Stimulated activated CD4-positive, alpha-beta T cell treated with anti-CD3 and anti-CD28 coated beads, TNF-alpha, amount 100 ng/mL, for 4 hours (primary cell): ENCODE measurements at places on chromosomes 4 and X.
A peak's percentile ranks its signal among the peaks of the same experiment; 100 is the strongest.

- no peak for DNase-seq
Observed at GRCh38 chr4:53557669-53558064, 33.6 kb downstream of the LNX1 start.

- no peak for DNase-seq
Observed at GRCh38 chr4:54930226-54930625, 195.2 kb downstream of the KDR start.

DNA sequence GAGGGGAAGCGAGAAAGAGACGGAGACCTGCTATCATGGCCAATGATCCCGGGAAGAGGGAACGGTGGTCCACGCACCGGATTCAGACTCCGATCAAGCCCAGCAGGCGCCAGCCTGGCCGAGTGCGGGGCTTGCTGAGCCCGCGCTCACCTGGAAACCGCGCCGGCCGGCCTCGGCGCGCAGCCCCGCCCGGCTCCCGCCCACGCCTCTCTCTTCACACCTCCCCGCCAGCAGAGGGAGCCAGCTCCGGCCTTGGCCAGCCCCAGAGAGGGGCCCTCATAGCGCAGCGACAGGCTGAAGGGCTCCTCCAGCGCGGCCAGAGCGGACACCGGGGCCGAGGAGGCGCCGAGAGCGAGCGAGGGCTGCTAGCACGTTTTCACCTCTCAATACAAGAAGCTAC is 36.8 kb upstream of the SPANXN2 start:
- DNase-seq: no peak

GRCh38 chrX:150848914-150849365 is 49.5 kb downstream of the CD99L2 start:
- no peak for DNase-seq

GRCh38 chr4:116357758-116358157 is 727.6 kb downstream of the TRAM1L1 start:
- no peak for DNase-seq

DNA sequence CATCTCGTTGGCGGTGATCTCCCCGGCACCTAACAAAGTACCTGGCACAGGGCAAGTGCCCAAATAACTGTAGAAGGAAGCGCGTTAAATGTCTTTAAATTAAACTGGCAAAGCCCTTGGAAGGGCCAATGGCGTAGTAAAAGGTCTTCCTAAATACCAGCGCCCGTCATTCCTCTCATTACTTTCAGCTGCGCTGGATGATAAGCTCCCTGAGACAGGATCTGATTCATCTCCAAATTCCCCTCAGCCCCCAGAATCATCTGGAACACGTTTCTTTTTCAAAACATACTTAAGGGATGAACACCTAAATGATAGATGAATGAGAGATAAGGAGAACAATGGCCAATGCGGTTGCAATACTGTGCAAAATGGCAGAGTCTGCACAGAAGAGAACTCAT is 95.1 kb downstream of the AFAP1 start:
- DNase-seq: no peak

DNA sequence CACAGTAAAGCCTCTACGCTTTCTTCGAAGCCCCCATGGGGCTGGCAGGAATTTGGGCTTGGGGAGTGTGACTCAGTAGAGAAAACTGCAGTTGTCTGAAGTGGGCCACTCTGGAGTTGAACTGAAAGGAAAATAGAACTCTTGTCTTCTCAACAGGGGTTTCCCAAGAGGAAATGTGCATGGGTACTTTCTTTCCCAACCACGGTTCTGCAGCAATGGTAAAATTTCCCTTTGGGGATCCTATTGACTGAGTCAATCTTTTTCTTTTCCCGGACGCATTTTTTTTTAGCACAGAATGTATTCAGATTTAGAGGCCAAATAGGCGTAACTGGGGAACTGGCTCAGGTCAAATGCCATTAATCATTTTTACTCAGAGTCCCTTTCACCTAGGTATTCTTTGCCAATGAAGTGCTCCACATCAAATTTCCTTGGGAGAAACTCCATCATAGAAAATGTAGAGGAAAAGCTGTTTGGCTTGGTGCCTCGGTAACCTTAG is 269.3 kb downstream of the STIM2 start:
- no peak for DNase-seq

- DNase-seq: no peak
Observed at GRCh38 chr4:134624365-134624764, 422.8 kb upstream of the PABPC4L start.

DNA sequence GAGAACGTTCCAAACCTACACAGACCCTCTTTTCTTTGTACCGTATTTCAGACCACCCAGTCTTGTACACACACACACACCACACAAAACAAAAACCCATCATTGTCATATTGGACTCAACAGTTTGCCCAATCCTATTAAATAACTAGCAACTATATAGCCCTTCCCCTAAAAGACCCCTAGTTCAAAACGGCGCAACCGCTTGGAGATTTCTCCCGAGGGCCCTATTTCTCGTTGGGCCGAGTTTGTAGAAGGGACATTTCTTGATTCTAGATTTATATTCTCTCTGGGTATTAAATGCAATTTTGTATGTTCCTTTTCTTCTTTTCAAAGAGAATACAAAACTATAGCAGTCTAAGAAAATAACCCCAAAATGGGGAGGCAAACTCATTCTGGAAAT is 547 bp upstream of the PDGFRA start:
- DNase-seq: no peak

- DNase-seq: no peak
Observed at GRCh38 chrX:24443918-24444317, 21.2 kb upstream of the PDK3 start.

DNA sequence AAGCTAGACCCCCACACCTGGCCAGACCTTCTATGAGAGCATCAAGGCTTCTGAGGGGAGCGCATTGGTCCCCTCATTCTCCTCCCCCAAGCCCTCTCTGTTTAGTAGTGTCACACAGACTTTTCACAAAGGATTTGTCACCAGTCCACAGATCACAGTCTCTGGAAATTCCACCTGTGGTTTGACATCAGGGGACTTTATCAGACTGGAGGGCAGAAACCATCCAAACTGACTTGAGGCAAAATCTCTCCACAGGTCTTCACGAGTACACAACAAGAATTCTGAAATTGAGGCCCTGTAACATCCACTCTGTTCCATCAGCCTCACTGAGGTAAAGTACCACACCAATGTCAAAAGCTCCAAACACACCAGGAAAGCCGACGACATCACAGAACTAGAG is 112.5 kb downstream of the SH3KBP1 start:
- no peak for DNase-seq

GRCh38 chrX:115949900-115950822 is 220.4 kb upstream of the AGTR2 start:
- DNase-seq: no peak

DNA sequence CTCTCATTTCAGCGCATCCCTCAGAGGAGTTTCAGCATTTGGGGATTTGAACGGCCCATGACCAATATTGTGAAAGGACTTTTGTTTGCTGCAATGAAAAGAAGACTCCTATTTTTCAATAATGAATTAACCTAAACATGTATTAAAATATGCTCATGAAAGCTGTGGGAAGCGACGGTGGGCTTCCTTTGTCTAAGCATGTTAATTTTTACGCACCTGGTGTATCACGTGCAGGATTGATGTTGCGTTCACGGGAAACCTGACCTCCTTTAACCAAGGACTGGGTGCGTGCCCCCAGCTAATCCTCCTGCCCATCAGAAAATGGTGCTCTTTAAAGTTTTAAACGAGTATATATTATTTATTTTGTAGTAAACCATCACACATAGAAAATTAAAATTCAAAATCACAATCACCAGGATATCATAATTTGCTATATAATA is 590 bp upstream of the CCDC110 start:
- DNase-seq: no peak

- no peak for DNase-seq
Observed at GRCh38 chrX:11244636-11245035, 48.6 kb upstream of the AMELX start.

- DNase-seq: no peak
Observed at GRCh38 chr4:186148336-186148975, 42.9 kb upstream of the CYP4V2 start.

GRCh38 chrX:148185631-148186030 is 204.5 kb downstream of the FMR1NB start:
- no peak for DNase-seq

GRCh38 chr4:123507376-123507775 is 110.8 kb downstream of the SPRY1 start:
- no peak for DNase-seq

- DNase-seq: no peak
Observed at GRCh38 chrX:50877310-50877709, 33.2 kb upstream of the BMP15 start.

DNA sequence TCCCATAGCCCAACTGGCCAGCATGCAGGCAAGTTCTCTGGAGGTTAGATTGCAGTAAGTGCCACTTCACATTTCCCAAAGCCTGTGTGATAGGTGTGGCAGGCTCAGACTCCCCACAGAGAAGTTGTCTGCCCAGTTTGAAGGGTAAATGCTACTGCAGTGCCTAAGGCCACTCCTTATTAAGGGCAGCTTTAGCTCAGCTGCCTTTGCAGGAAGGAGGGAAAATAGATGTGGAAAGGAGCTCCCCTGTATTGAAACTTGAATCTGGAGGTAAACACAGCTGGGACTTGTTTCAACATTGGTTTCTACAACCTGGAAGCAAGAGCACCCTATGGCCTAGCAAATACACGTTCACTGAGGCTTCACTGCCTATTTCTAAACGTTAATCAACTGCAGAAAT is 22.4 kb downstream of the NEXMIF start:
- DNase-seq: no peak

GRCh38 chr4:154740462-154740861 is 3.3 kb upstream of the LRAT start:
- DNase-seq: no peak

GRCh38 chrX:48025561-48025960 is 18.8 kb downstream of the SPACA5 start:
- DNase-seq: no peak

- no peak for DNase-seq
Observed at GRCh38 chrX:68365341-68365740, 68.0 kb downstream of the OPHN1 start.

GRCh38 chrX:100413229-100413628 is 3.2 kb upstream of the PCDH19 start:
- no peak for DNase-seq

DNA sequence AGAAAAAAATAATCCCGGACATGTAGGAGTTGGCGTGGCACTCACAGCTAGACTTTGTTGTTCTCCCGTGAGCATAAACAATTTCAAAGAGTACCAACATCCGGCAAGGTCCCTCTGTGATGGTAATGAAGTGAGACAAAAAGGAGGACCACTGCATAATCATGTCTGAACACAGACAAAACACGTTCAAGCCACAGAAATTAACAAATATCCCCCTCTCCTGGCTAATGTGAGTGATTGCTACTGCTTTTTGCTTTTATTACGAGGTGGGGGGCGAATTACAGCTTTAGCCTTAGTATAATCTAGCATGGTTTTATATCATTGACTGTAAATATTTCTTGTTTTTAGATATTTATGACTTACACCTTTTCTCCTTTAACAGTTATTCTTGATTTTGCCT is 118.5 kb downstream of the PLS3 start:
- DNase-seq: no peak

GRCh38 chr4:17448689-17449088 is 63.2 kb downstream of the QDPR start:
- no peak for DNase-seq

GRCh38 chr4:123462007-123462406 is 65.4 kb downstream of the SPRY1 start:
- no peak for DNase-seq

DNA sequence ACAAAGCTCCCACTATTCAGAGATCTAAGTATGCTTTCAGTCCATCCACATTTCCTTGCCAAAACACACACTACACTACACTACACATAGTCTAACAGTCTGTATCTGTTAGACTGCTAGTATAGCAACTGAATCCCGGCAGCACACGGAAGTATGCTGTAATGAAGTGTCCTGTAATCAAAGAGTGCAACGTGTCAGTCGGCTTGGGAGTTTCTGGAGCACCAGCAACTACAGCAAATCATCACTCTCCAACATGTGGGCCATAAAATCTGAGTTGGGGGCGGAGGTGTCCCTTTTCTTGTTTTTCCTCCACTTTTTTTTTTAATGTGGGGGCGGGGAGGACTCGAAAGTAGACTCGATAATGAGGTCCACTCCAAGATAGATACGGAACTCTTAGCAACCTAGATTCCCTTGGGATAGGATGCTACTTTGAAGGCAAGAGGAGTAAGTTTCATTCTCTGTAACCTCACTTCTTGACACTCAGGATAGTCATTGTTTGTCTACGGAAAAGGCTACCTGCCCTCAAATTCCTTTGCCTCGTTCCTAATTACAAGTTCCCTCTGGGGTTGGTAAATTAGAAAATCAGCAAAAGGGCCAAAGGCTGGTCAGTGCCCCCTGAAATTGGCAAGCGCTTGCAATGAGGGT is 722 bp downstream of the SLC10A7 start:
- DNase-seq: no peak

DNA sequence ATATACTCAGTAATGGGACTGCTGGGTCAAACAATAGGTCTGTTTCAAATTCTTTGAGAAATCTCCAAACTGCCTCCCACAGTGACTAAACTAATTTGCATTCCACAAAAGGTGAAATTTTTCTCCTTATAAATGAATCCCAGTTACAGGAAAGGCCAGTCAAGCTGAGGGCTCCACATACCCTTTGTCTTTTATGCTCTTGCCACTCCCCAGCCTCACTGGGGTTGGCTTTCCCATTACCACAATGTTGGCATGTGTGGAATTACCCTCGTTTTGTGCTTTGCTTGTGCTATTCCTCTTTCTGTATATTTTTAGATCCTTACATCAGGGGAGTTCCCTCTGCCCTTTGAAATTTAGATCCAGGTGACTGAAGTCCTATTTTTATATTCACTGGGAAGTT is 220.2 kb upstream of the LCORL start:
- no peak for DNase-seq

GRCh38 chr4:170599894-170600293 is 510.1 kb upstream of the AADAT start:
- no peak for DNase-seq

GRCh38 chr4:52939739-52940138 is 77.6 kb downstream of the RASL11B start:
- DNase-seq: no peak

- peak; percentile 51 for DNase-seq
Observed at GRCh38 chrX:56764153-56764974, 35.3 kb downstream of the NBDY start.

- DNase-seq: no peak
Observed at GRCh38 chrX:50671661-50672060, 142.3 kb downstream of the SHROOM4 start.

GRCh38 chr4:185817403-185817818 is 5.4 kb upstream of the SORBS2 start:
- DNase-seq: no peak

GRCh38 chr4:102169345-102169744 is 175.9 kb downstream of the SLC39A8 start:
- no peak for DNase-seq

- no peak for DNase-seq
Observed at GRCh38 chrX:46912603-46913491, 626 bp downstream of the JADE3 start.

GRCh38 chrX:34764852-34765361 is 107.8 kb upstream of the TMEM47 start:
- DNase-seq: no peak

DNA sequence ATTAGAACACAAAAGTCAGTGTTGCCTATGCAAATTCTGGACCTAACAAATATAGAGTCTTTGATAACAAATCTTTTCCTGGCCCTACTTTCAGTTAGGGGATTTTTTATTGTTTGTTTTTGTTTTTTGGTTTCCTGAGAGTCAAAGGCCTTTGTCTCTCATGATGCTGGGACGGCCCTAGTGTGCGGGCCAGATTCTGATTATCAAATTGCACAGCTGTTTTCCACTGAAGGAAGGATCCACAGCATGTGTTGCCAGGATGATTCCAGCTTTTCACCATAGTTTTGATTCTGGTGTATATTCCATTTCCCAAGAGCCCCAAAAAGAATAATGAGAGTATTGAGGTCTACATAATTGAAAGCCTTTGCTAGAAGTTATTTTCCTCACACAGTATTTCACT is 248.2 kb downstream of the CAMK2D start:
- DNase-seq: no peak
